Chondrocyte (in vitro differentiated cells): ENCODE measurements at places on chromosomes 3 and 15. TPM values are rescaled to one million over a fixed set of nuclear protein-coding genes. Genes with fewer than 3 reads are reported as not detected.

The FMN1 gene
- 4.0 to 6.6 TPM (median 4.8 TPM) in 3 replicates for total RNA-seq

- DNase-seq = no peak
These were observed 30.2 kb upstream of the BSN start for GRCh38 chr3:49523756-49524747.

DNA sequence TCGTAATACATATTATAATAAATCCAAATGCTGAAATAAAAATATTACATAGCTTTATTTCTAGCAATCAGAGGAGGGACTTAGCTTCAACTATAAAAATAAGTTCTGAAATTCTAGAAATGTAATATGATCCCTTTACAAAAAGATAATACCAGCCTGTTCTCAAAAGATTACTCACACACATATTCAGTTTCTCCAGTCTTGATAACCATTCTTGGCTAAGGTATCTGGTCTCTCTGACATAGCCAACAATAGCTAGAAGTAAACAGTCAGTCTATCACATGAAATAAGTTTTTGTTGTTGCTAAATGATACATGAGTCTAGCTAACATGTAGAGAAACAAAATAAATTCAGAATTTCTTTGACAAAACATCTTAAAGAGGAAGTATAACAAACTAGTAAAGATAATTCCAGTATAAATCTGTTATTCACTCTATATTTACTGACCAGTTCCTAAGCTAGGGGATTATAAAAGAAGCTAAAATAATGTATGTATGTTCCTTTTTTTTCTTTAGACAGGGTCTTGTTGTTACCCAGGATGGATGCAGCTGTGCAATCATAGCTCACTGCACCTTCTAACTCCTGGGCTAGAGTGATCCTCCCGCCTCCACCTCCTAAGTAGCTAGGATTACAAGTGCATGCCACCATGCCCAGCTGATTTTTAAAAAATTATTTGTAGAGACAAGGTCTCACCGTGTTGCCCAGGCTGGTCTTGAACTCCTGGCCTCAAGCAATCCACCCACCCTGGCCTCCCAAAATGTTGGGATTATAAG lies 170.6 kb downstream of the TBL1XR1 start:
- no peak for DNase-seq

DNA sequence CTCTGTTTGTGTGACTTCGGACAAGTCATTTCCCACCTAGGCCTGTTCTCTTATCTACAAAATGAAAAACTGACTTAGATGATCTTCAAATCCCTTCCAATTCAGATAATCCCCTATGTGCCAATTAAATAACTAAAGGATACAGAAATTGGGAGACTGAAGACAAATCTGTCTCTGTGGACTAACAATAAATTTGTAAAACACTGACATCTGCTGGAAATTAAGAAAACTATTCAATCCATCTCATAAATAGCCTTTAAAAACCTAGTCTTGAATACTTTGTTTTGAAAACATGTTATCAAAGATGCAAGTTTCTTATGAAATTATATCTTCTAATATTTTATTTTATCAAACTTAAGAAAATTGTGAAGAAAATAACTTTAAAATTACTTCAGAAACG lies 38.3 kb downstream of the MTHFS start:
- no peak for DNase-seq

DNA sequence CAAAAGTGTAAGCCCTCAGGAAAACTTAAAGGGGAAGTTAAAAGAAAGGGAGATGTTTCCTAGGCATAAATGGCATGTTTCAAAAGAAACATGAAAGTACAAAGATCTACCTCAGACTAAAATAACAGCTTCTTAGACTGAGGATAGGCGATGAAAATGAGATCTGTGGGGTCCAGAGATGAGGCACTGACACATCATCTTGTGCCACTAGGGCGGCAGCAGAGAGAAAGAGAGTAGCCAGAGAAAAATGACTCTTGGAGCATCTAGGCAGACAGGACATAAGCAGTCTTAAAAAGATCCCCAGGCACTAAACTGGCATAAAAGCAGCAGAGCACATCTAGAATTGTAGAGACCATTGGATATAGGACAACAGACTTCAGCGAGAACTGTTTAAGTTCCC lies 42.5 kb upstream of the RFX7 start:
- no peak for DNase-seq

DNA sequence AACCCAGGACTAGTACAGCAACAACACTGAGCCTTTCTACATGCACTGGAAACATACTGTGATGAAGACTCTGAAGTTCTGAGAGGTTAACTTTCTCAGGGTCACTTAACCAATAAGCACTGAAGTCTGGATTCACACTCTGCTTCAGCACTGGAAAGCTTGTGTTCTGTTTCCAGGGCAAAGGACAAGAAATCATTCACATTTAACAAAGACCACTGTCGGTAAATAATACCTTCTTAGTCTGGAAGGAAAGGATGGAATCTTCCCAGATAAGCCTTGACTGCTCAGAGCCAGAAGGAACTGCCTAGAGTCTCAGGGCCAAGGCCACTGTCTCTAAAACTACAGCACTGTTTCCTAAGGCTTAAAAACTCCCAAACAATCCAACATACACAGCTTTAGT lies 4.3 kb upstream of the GLYCTK start:
- no peak for DNase-seq

- DNase-seq = no peak
These were observed 109.8 kb downstream of the RPL22L1 start for GRCh38 chr3:170760174-170760526.

The FGF12 gene
- total RNA-seq = 0.15 TPM in 1 of 3 replicates, not detected in the others

GRCh38 chr3:4720316-4721075 lies 227.3 kb downstream of the ITPR1 start:
- no peak for DNase-seq

DNA sequence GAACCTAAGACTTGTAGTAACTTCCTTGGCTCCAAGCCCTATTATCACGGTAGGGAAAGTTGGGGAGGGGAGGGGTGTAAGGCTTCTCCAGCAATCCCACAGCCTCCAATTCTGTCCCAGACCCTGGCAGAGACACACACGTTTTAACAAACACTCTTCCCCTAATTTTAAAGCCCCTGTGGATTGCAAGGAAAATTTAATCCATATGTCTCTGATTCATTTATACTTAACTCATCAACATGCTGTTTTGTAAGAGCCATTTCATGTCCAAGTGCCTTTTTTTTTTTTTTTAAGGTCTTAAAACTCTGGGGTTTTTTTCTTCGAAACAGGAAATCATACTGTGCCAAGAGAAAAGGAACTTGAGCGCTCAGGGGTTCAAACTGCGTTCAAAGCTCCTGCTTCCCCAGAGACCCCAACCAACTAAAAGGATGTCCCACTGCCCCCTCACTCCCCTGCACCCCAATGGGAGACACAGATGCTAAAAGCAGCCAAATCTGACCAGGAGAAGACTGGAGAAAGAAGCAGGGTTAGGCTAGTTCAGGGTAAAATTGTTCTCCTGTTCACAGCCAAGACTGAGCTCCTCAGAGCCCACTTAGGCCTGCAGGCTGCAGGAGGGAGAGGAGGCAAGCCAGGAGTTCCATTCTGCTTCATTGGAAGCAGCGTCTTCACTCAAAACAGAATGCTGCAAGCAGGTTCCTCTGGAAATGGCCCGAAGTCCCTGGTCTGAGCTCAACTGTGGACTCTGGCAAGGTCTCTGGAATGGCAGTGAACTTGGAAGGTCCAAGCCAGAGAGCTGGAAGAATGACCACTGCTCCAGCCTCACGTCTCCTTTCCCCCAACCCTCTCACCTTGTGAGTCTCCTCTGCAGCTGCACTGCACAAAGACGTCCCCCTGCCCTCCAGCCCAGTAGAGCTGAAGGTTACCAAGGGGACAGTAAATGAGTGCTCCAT lies 172.5 kb downstream of the NTRK3 start:
- no peak for DNase-seq

DNA sequence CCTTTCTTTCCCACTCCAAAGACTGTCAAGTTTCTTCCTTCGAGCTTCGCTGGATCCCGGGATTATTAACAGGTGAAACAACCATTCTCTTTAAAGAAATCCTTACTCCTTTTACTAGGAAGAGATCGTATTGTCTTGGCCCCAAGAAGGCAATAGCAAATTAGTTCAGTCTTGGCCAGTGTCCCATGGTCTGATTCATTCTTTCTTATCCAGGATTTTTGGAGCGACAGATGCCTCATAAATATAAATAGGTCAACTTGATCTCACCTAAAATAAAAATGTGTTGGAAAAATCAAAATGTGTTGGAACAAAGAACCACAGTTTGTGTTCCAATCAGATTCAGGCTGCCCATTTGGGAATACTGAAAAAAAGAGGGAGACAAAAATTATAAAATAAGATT lies 140.1 kb upstream of the TMEM108 start:
- DNase-seq = no peak

- DNase-seq = no peak
These were observed 27.8 kb downstream of the ADGRG7 start for GRCh38 chr3:100637197-100637631.

- no peak for DNase-seq
These were observed 111.5 kb upstream of the COL8A1 start for GRCh38 chr3:99526921-99527320.
